Epithelial cell of prostate (primary cell): ENCODE measurements at places on chromosomes 6 and 20.

DNA sequence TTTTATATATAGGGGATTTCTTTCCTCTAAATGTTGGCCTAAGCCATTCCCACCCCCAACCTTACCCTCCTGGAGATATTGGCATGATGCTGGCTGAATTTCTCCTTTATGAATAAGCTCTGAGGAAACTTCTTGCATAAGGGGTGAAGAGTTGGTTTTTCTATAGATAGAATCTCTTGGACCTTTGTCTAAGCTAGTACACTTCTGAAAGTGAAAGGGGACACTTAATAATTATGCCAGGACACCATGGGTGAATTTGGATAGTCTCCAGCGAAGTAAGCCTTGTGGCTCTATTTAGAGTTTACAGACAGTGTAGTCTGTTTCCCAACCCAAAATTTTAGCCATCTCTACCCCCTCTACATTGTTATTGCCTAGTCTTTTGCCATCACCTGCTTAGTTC is 27.1 kb upstream of the FABP7 start:
- DNase-seq = no peak

DNA sequence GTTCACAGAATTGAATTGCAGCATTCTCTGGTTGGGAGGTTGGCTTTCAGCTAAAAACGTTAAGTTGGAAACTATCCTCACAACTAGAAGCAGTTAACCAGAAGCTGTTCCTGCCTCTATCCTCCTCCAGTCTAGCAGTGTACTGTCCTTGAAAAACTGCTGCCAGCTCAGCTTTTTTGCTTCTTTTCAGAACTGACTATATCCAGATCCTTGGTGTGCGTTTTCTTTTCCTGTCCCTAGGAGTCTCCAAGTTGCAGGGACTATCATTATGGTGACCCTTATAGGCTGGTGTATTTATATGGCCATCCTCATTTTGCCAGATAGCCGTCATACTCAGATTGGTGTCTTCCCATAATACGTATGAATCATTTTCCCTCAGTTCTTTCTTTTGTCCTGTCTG is 5.5 kb downstream of the ITCH start:
- DNase-seq = no peak

DNA sequence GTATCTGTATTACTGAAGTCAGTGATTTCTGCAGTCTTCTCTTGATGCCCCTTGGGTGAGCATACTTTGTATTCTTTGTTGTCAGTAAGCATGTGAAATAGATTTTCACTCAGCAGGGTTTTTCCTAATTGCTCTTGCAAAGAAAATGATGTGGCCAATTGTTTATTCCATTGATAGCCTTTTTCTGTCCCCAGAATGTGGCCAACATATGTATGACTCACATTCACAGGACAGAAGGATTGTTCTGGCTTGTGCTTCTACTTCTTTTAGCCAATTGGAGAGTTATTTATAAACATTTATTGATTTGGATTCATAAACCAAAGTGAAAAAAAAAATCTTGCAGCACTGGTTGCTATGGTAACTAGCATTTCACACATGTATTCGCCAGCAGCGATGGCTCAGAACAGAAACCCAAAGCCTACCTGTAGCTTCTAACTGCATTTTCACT is 54.4 kb upstream of the RBM24 start:
- DNase-seq = no peak

- DNase-seq = no peak
Observed at GRCh38 chr6:154319231-154319858, 37.3 kb downstream of the IPCEF1 start.

- no peak for DNase-seq
Observed at GRCh38 chr6:42963855-42964605, 3.5 kb downstream of the GNMT start.

DNA sequence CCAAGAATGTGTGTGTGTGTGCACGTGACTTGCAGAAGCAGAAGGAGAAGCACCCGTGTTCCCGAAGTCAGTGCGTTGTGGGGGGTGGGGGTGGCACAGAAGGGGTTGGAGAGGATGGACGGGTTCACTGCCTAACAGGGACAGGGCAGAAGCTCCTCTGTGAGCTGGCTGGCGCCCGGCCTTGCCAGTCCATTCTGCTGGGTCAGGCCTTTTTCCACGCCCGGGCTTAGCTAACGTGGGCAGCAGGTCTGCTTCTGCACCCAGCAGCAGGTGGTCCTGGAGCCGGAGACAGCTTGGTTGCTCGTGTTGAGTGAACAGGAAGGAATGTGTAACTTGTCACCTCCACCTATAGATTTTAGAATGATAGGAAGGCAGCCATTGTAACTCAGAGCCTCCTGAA is 374.4 kb downstream of the CDH4 start:
- DNase-seq = no peak

DNA sequence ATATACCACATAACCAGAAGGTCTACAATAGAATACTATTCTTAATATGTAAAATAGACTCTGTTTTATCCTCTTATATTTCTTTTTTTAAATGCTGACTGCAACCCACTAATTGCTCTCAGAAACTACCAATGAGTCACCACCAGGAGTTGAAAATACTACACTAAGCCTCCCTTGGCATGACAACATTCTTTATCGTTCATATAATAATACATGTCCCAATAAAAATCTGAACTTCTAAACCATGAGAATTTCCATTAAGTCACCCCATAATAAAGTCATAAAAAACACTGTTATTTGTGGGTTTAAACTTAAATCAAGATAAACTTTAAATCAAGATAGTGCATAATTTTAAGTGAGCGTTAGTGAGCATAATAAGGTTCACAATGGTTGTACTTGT is 4.2 kb downstream of the HACE1 start:
- no peak for DNase-seq

- DNase-seq = no peak
Observed at GRCh38 chr6:25659633-25660368, 7.8 kb downstream of the SCGN start.
